ENCODE measurements at places on chromosomes 3 and 15.

DNA sequence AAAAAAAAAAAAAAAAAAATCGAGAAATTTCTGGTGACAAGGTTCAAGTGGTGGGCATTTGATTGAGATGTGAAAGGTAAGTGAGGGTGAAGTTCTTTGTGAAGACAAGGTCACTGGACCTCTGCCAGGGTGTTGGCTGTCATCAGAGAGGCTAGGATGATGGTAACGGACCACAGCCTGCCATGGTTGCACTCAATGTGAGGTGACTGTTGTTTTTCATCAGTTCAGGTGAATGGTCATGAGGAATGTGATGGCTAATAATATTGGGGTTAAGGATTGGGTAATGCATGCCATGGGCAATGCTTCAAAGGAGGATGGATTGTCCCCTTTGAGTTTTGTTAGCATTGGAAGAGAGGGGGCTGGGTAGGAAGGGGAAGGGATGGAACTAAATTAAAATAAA, 4.3 kb upstream of the ALPK3 start:
- no peak for DNase-seq

DNA sequence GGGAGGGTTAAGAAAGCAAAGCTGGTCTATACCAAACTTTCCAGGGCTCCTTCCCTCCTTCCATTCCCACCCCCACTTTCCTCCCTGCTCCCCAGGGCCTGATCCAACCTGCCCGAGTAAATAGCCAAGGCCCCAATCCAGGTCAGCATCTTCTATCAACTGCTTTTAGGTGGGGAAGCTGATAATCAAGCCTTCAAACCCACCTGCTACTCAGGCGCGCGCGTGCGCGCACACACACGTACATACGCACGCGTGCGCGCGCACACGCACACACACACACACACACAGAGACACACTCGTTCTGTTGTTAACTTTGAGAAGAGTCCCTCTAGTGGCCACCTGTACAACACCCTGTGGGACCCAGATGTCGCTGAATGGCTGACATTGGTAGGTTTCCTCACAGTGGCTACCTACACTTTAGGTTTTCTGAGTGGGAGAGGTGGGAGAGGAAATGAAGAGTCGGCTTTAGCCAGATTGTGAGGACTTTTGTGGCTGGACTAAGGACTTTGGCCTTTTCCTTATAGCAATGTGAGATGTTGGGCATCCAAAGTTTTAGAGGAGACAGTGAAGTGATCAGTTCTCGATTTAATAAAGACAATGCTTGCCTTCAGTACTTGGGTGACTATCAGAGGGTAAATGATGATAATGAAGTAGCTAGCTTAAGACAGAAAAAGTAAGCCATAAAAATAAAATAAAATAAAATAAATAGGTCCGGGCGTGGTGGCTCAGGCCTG, 179.9 kb upstream of the C2CD4B start:
- DNase-seq: peak; percentile 26

- DNase-seq: no peak
Observed at GRCh38 chr15:78570710-78571109, 5.4 kb downstream of the CHRNA5 start.

GRCh38 chr15:88106074-88106473, 150.5 kb downstream of the NTRK3 start:
- DNase-seq: no peak

DNA sequence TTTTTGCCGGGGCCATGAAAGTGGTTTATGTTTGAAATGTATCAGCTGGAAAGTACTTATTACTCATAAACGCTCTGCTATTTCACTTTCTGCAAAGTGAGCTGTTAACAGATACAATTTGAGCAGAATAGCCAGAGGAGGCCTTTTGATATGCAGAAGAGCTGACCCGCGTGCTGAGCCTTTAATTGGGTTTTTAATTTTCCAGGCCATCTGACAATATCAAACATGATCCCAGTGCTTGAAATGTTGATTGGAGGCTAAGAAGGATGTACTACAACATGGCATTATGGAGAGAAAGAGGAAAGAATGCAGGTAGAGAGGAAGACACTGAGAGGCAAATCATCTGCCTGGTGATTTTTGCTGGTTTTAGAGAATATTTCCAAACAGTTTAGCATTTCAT, 261.3 kb upstream of the MEIS2 start:
- no peak for DNase-seq

GRCh38 chr3:67655364-67656121, 1.1 kb upstream of the SUCLG2 start:
- DNase-seq: no peak

DNA sequence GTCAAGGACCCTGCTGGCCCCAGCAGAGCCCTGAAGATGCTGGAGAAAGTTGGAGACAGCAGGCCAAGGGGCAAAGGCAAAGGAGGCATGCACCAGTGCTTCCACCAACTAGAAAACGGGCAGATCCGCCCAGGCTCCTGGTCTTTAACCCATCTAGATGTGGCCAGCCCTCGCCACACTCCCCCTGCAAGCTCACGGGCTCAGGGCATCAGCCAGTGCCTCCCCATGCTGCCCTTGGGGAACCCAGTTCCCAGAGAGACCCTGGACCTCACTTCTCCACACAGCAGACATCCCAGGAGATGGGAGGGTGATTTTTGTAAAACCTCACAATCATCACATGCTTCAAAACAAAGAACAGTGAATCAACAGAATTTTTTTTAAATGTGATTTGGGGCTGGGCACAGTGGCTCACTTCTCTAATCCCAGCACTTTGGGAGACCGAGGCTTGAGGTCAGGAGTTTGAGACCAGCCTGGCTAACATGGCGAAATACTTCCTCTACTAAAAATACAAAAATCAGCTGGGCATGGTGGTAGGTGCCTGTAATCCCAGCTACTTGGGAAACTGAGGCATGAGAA, 24.5 kb downstream of the CYFIP1 start:
- DNase-seq: no peak

DNA sequence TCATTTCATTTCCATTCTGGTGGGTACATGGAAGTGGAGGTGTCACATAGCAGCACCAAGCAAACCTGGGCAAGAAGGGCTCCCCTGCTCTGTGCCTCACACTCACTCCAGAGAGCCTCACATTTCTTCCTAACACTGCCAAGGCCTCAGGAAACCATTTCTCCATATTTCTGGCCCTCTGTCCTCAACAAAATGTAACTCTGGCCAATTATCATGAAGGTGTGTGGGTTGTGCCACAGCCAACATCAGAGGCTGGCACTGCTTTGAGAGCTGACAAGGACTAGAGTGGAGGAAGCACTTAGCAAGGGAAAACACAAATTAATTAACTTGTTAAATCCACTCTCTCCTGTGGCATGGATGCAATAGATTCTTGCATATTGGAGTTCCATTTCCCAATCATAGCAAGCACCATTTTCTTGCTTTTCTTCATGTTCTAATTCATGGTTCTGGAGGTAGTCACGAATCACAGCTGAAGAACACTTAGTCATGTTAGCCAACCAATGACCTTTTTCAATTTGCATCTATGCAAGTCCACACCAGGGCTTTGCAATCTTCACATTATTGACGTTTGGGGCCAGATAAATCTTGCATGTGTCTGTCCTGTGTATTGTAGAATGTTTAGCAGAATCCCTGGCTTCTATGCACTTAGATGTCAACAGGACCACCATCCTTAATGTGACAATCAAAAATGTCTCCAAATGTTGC, 241.1 kb downstream of the PLCL2 start:
- no peak for DNase-seq

DNA sequence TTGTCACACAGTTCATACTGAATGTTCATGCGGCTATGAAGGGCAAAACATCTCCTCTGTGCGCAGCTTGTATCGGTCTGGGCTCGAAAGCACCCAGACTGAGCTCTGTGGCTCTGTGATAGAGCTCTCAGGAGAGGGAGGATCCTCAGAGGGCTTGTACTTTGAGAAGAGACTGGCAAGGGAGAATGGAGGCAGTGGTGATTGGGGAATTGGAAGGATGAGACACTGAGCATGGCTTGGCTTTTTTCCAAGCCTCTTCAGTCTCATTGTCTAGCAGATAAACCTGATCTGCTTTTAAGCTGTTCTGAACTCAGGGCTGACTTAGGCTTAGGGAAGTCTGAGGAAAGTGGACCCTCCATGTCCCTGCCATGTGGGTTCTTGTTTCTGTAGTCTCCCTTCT, 43.0 kb downstream of the RAD54L2 start:
- DNase-seq: no peak

- DNase-seq: no peak
Observed at GRCh38 chr3:114770874-114771273, 376.2 kb downstream of the ZBTB20 start.

DNA sequence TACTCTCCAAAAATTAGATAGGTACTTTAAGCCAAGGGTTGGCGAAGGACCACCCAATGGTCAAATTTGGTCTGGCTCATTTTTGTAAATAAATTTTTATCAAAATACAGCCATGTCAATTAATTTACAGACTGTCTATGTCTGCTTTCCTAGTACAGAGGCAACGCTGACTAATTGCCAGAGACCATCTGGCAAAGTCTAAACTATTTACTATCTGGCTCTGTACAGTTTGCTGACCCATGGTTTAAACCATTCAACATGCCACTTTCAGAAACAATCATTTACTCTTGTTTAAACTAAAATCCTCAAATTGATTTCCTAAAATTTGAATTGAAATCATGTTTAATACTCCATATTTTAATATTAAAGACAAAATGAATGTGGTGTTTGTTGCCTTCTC, 25.9 kb downstream of the CBLB start:
- DNase-seq: no peak

GRCh38 chr3:141798448-141798845, 35.2 kb downstream of the GRK7 start:
- no peak for DNase-seq

DNA sequence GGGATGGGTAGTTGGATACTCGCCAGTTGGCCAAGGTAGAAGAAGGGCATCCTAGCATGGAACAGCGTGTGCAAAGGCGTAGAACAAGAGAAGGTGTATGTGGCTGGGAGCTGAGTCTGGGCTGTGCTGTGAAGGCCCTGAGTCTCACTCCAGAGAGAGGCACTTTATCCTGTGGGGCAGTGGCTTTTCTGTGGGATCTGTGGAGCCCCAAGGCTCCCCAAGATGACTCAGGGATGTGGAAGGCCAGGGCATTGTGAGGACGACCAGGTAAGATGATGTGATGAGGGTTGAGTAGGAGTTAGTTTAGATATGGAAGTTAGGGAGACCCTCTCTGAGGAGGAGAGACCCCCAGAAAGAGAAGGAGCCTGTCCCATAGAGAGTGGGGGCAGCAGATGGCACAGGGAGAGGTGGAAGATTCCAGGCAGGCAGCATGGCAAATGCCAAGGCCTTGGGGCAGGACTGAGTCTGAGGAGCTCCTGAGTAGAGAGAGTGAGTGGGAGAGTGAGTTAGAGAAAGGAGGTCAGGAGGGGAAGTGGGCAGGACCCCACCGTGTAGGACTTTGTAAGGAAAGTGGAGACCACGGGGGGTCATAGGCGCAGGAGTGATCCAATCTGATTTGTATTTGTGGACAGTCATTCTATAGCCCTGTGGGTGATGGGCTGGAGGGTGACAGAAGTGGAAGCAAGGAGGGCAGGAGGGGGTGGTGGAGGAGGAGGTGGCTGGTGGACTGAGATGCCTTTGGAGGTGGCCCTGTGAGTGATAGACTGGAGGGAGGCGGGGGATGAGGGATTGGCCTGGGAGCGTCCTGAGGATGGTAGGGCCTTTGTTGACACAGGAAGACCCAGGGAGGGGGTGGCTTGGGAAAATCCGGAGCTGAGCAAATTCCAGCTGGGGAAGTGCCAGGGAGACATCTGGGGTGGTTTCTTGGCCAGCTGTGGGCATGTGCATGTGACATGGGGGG, 50.3 kb downstream of the FBLN2 start:
- peak; percentile 96 for DNase-seq

- DNase-seq: no peak
Observed at GRCh38 chr3:123137001-123137400, 64.7 kb upstream of the SEC22A start.

- no peak for DNase-seq
Observed at GRCh38 chr3:133827136-133827535, 21.5 kb downstream of the SRPRB start.

- no peak for DNase-seq
Observed at GRCh38 chr3:154979331-154979730, 100.8 kb upstream of the MME start.

GRCh38 chr3:30320392-30320791, 286.0 kb upstream of the TGFBR2 start:
- no peak for DNase-seq

GRCh38 chr3:157115069-157116006, 44.6 kb downstream of the CCNL1 start:
- DNase-seq: peak; percentile 85

DNA sequence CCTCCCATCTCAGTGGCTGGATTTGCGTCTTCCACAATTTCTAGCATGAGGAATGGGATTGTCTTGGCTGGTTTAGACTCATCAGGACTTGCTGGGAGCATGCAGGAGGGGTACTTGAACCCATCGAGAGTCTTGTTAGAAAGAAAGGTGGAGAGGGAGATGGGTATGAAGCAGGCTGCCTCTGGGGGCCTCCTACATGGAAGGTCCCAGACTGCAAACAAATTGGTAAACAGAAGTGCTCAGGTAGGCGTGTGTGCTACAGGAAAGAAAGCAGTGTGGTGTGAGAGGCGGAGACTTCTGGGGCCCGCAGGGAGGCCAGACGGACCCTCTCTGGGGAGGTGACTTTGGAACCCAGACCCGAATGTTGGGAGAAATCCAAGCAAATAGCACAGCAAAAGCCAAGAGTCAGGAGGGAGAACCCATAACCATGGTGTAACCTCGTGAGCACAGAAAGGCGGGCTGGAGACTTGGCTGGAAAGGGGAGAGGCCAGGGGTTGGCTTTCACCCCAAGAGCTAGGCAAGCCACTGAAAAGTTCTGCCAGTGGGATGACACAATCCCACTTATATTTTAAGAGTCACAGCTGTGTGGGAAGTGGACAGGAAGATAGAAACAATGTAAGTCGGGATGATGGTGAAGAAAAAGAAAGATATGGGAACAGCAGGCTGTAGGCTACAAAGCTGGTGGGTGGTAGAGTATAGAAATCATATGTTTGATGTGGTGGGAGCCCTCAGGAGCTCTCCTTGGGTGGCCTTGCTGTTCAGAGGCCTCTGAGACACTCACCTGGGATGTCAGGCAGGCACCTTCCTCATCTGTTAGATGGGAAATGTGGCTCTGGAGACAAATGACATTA, 130.1 kb upstream of the PRR20G start:
- no peak for DNase-seq

DNA sequence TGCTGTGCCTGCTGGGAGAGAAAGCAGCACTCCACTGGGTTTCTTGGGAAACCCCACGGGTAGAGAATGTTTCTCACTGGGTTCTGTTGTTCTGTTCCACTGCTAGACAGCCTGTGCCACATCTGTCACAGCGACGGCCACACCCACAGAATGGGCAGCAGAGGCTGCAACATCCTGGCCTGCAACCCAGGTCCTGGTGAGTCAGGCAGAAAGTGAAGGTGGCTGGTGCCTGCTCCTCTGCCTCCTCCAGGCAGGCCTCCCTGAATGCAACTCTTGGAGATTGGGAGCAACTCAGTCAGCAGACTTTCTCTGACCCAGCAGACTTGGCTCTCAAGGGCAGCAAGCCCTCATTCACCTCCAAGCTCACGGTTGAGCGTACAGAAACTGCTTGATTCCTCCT, 13.0 kb downstream of the C3orf18 start:
- peak; percentile 14 for DNase-seq

GRCh38 chr15:62462268-62462667, 297.2 kb upstream of the C2CD4B start:
- DNase-seq: no peak

- DNase-seq: no peak
Observed at GRCh38 chr15:93358166-93359059, 269.4 kb upstream of the RGMA start.

All from A172 (cell line).